ENCODE measurements at places on chromosomes 12 and 14.

DNA sequence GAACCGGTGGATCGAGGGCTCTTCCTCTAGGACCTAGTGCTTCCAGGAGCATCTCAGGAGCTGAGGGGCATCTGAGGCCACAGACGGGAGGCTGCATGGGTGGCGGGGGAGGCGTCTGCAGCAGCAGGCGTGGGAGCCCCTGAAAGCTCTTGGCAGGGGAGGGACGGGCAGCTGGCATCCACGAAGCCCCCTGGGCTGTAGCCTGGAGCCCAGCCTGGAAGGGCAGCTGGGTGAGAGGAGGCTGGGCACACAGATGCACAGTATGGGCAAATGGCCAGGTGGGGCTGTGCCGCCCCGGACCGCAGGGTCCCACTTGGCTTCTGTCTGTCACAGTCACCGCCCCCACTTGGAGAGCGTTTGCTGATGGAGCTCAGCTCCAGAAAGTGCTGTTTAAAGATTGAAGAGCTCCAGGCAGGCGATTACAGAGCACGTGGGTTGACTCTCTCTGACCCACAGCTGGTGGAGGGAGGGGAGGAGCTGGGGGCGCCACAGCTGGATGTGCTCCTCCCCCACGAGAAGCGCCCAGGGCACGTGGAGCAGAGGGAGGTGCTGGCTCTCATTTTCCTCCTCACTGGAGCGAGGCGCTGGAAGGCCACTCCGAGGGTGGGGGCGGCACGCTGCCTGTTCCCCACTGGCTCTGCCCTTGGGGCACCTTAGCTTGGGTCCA lies 155.0 kb upstream of the C14orf180 start:
- no peak for DNase-seq

- no peak for DNase-seq
Observed at GRCh38 chr12:41367726-41368405, 179.7 kb downstream of the PDZRN4 start.

- DNase-seq = no peak
Observed at GRCh38 chr14:61484031-61484430, 162.7 kb downstream of the PRKCH start.

DNA sequence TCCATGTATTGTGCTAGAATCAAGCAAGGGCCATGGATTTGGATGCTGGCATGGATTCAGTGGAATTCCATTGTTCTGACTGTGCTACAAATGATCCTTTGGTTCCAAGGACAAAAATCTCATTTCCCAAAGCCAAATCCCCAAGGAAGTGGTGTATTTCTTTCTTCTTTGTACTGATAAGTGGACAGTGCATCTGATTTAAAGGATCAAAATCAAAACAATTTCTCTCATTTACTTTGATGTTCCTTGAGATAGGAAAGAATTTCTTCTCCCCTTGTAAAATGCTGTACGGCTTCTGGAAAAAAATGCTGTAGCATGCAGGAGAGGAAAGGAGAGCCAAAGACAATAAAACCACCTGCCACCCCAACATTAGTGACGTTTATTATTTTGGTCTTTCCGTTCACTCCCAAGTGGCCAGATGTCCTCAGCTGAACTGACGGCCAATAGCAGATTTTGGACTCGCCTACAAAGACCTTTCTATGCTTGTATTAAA lies 185.7 kb downstream of the PRKD1 start:
- DNase-seq = no peak

GRCh38 chr12:39975374-39975918 lies 130.4 kb downstream of the SLC2A13 start:
- no peak for DNase-seq

- no peak for DNase-seq
Observed at GRCh38 chr12:22532317-22532716, 12.0 kb downstream of the C2CD5 start.

DNA sequence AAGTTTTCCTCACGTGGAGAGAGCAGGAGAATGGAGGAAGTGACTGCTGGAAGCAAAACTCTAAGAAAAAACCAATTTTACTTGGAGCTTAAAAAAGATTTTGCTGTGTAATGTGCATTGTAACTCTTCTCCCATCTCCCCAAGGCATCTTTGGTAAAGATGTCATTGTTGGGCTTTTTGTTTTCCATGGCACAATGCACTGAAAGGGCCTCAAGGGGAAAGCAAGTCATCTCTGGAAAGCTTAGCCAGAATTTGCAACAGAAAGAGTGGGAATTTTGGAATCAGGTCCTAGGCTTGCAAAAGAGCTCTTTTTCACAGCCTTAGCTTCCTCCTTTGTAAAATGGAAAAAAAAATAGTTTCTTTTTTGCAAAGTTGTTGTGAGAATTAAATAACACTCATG lies 7.9 kb upstream of the PPM1A start:
- no peak for DNase-seq

DNA sequence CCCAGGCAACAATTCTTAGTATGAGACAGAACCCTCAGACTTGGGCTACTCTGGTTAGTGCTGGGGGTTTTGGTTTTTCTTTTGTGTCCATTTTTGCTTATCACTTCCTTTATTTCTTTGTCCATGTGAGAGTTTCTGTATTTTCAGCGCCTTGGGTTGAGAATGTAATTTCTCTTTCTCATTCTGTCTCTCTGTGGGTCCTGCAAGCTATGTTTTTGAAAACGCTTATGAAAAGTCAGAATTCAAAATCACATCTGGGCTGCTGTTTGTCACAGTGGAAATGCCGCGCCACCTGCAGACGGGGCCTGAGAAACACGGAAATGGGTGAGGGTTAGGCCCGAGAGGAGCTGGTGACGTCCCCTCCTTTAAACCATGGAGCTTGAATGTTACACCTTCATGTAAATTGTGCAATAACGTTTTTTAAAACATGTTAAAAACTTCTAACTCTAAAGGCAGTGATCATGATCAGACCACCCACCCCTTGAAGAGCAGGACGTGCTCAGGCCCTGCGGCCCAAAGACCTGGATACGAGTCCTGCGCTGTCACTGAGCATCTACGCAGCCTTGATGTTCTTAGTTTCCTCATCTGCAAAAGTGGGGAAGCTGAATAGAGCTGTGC lies 26.1 kb downstream of the JDP2 start:
- DNase-seq = no peak

DNA sequence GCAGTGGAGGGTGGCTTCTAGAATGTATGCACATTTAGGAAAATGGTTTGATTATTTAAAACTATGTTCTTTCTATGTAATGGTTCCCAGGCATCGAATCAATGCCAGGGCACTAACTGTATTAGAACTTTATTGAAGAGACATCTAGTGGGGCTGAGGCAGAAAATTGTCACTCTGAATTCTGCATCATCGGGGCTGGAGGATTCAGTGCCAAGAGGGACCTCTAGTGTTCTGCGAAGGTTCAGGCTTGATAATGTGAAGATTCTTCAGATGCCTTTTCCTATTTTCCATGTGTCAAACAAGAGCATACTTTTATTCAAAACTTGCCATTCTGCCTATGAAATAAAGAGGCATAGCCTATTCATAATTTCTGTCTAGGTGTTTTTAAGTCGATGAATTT lies 146.3 kb downstream of the CAND1 start:
- no peak for DNase-seq

GRCh38 chr12:119274636-119275065 lies 59.9 kb upstream of the CCDC60 start:
- no peak for DNase-seq

GRCh38 chr12:24803430-24804245 lies 145.3 kb downstream of the BCAT1 start:
- DNase-seq = no peak

DNA sequence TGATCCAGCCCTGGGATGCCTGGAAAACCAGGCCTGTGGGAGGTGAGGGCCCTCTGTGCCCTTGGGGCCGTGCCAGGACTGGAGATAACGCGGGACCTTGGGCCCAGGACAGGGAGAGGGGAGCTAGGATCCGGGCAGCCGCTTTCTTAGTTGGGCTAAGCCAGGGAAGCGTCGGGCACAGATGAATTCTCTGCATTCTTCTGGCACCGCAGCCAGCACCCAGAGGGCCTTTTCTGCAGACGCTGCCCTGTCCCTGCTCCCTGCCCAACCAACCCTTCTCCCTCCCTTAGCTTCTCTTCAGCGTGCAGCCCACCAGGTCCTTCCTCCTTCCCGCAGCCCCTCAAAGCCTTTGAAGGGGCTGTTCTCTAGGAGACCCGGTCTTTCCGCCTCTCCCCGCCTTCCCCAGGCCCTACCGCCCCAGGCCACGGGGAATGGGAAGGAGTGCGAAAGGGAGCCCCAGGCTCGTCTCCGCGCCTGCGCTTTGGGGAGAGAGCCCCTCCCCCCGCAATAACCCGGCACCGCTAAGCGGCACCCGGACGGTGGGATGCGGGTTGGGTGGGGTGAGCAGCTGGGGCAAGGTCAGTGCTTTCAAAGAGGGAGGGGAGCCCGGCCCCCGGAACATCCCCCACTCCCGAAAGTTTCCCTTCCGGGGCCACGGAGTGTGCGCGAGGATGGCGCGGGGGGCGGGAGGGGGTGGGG lies 663 bp downstream of the NCKAP5L start:
- no peak for DNase-seq

GRCh38 chr12:79058342-79058741 lies 193.8 kb downstream of the SYT1 start:
- DNase-seq = no peak

- DNase-seq = no peak
Observed at GRCh38 chr12:68364328-68364727, 32.2 kb upstream of the MDM1 start.

- DNase-seq = no peak
Observed at GRCh38 chr12:105033851-105034250, 47.7 kb downstream of the NOPCHAP1 start.

DNA sequence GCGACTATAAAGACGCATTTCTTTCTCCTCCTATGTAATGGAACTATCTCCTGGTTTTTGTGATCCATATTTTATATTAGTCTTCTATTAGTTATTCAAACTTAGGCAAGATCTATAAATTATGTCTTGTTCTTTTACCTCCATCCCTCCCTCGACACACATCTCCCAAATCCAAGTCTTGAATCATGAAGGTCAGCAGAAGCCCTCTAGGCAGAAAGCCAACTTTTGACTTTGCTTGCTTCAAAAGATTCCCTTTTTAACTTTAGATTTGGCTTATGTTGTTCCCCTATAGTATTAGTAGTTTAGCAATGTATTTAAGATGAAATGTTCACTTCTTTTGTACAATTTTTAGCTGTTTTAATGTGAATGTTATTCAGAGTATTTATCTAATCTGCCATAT lies 689.8 kb downstream of the SLC6A15 start:
- DNase-seq = no peak

DNA sequence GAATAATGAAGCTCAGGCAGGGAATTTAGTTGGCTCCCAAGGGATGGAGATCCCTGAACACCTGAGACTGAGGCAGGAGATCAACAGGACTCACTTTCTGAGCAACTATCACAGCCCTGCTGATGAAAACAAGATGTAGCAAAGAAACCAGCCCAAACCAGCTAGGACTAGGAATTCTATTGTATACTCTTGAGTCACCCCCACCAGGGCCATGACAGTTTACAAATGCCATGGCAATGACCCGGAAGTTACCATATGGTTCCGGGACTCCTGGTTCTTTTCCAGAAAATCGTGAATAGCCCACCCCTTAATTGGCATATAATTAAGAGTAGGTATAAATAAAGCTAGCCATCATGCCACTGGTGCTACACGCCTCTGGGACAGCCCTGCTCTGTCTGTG lies 46.0 kb upstream of the OASL start:
- no peak for DNase-seq

DNA sequence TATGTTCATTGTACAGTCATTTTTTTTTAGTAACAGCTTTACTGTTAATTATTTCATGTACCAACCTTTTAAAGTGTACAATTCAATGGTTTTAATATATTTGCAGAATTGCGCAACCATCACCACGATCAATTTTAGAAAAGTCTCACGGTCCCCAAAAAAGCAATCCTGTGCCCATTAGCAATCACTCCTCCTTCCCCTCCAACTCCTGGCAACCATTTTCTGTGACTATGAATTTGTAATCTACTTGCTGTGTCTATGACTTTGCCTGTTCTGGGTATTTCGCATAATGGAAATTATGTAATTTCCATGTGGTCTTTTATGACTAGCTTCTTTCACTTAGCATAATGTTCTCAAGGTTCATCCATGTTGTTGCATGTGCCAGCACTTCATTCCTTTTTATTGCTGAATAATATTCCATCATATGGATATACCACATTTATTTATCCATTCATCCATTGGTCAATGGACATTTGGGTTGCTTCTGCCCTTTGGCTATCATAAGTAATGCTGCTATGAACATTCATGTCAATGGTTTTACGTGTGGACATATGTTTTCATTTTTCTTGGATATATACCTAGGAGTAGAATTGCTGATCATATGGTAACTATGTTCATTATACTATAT lies 9.9 kb downstream of the KICS2 start:
- DNase-seq = no peak

- no peak for DNase-seq
Observed at GRCh38 chr12:58926586-58926985, 6.3 kb upstream of the LRIG3 start.

GRCh38 chr12:87136330-87136976 lies 880.3 kb upstream of the MGAT4C start:
- DNase-seq = no peak

GRCh38 chr14:44945264-44945663 lies 16.5 kb downstream of the KLHL28 start:
- DNase-seq = no peak

- DNase-seq = no peak
Observed at GRCh38 chr12:12167847-12168246, 97.1 kb downstream of the BCL2L14 start.

DNA sequence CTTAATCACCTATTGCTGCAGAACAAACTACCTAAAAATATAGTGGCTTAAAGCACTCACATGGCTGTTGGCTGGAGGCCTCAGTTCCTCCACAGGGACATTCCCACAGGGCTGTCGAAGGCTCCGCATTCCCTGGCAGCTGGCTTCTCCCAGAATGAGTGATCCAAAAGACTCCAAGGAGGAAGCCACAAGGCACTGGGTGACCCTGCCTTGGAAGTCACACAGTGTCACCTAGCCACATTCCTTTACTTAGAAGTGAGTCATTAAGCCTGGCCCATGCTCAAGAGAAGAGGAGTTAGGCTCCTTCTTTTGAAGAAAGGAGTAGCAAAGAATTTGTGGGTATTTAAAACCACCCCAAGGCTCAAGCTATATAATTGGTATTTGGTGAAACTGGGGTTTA lies 63.9 kb upstream of the MAP1LC3B2 start:
- no peak for DNase-seq

DNA sequence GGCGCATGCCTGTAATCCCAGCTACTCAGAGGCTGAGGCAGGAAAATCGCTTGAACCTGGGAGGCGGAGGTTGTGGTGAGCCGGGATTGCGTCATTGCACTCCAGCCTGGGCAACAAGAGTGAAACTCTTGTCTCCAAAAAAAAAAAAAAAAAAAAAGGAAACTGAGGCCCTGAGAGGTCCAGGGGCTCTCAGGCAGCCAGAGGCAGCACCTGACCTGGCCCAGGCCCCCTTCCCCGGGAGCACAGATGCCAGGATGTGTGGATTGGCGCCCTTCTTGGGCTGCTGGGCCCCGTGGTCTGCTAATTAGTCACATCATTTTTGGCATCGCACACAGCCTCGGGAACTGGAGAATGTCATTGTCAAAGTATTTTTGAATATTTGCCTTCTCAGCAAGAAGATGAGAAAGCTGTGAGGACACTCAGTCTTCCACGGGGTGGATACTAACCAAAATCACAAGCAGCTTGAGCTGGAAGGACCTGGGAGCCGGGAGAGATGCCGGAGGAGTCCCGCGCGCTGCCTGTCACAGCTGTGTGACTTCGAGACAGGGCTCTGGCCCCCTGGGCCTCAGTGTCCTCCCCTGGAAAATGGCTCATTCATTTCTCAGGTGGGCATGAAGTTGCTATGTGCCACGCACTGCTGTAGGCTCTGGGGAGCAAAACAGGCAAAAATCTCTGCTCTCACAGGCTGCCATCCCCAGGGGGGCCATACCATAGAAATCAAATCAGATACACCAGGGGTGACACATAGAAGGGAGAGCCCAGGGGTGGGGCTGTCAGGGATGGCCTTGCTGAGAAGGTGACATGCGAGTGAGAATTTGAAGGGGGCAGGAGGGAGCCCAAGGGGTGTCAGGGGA lies 12.5 kb upstream of the RCOR1 start:
- no peak for DNase-seq
